Natural killer cell (primary cell): ENCODE measurements at places on chromosomes 16 and 17.
A peak's percentile ranks its signal among the peaks of the same experiment; 100 is the strongest.

- no peak for DNase-seq
Measured at GRCh38 chr16:19135896-19136438, 22.2 kb downstream of the ITPRIPL2 start.

DNA sequence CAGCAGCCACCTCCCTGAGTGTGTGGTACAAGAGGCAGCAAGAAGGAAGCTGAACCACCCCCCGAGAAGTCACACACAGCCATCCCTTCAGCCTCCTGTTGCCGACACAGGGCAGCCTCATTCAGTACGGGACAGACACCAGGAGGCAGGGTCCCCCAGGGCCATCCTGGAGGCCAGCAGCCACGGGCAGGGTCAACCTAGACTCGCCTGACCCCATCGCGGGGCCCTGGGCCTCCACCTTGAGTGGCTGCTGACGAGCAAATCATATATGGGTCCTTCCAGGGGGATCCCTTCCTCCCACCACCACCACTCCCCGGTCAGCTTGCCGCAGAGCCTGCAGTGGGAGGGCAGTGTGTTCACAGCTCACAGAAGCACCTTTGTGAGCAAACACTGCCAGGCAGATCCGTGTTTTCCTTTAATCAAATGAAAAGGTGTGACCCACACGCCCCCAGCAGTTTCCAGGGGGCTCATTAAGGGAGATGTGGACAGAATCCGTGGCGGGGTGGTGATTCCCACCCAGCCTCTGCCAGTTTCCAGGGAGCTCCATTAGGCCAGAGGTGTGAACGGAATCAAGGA, 5.6 kb upstream of the ACSF3 start:
- DNase-seq, result no peak

- DNase-seq, result no peak
Measured at GRCh38 chr16:87808108-87808507, 42.3 kb upstream of the KLHDC4 start.

- DNase-seq, result no peak
Measured at GRCh38 chr17:31491376-31492131, 100.1 kb downstream of the RAB11FIP4 start.

DNA sequence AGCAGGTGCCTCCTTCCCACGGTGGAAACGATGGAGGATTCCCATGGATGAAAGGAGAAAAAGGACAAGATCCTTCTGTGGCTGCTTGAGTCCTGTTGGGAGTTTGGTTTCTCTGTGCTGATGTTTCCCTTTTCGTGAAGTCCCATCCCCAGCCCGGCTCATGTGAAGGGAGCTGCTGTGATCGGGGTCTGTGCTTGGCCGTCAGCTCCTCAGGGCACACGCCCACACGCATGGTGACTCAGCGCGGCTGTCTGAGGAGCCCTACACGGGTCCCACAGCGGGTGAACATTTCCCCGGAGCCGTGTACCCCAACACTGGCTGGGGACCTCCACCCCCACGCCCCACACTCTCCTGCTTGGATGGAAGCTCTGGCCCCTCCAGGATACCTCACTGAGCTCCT, 44.5 kb upstream of the SSTR5 start:
- DNase-seq, result no peak

DNA sequence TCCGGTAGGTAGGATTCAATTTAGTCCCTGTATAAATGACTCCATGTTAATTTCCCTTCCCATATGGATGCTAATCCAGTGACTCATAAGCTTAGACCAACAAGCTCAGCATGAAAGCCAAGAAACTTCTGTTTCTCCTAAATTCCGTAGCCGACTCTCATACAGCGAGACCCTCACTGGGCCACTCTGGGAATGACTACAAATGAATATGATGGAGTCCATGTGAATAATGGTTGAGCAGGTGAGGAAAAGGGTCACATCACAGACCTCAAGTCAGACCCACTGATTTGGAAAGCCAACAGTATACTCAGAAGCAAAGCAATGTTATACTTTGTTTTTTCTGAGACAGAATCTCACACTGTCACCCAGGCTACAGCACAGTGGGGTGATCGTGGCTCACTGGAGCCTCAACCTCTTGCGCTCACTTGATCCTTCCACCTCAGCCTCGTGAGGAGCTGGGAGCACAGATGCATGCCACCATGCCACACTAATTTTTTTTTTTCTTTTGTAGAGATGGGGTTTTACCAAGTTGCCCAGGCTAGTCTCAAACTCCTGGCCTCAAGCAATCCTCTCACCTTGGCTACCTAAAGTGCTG, 14.6 kb downstream of the RSL1D1 start:
- DNase-seq, result no peak

DNA sequence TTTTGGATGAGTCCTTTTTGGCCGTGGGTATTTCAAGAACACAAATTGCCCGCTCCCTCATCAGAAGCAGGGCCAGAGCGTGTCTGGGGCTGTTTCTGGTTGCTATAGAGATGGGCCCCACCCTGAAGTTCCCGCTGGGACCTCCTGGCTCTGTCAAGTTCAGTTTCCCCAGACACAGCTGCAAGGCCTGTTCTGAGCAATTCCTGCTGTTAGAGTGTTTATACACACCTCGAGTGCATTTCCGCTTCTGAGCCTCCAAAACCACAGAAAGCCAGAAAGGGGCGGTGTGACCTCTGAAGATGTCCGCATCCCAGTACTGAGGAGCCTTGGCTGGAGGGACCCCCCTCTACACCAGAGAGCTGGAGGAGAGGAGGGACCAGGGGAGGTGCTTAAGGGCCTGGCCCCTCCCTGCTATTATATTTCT, 9.3 kb upstream of the WBP2 start:
- peak; percentile 74 for DNase-seq

GRCh38 chr17:5958850-5959249, 111.3 kb upstream of the WSCD1 start:
- no peak for DNase-seq

- no peak for DNase-seq
Measured at GRCh38 chr17:73614256-73614655, 30.0 kb downstream of the SDK2 start.

GRCh38 chr17:65047941-65048340, 8.6 kb downstream of the GNA13 start:
- DNase-seq, result peak; percentile 39

DNA sequence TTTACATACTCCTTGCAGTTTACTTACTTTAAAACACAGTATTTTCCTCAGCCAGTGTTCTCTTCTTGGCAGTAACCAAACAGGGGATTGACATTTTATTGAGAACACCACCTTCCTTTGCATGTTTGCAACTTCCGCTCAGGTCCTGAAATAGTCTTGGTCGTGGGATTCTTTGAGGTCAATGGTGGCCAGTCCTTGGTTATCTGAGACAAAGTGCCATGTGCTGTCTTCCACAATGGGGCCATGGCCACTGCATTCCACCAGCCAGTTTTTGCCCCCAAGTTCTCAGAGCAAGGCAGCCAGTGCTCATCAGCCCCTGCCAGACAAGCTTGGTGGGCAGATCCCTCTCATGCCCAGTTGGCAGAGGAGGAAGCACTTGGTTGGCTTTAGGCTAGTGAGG, 22.9 kb downstream of the CMTM4 start:
- DNase-seq, result no peak

DNA sequence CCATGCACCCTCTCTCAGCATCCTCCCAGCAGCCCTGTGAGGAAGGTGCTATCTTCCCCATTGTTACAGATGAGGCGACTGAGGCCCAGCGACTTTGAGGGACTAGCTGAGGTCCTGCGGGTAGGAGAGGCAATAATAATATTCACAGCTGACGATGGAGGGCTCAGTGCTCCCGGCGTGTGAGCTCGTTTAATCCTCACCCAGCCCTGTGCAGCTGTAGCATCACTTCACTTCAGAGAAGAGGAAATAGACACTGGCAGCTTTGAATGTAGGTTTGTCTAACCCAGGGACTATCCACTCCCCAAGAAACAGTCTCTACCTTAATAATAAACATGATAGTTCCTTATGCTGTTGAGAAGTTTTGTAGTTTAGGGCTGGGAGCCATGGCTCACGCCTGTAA, 21.6 kb downstream of the LASP1 start:
- peak; percentile 64 for DNase-seq

GRCh38 chr16:13206606-13207005, 305.2 kb downstream of the SHISA9 start:
- no peak for DNase-seq

- no peak for DNase-seq
Measured at GRCh38 chr17:3719265-3719664, 4.4 kb upstream of the HASPIN start.

GRCh38 chr17:71335212-71335611, 785.6 kb upstream of the SOX9 start:
- no peak for DNase-seq
